D721Med (cell line): ENCODE measurements at places on chromosomes 6 and 20.

GRCh38 chr6:84779917-84780316 lies 15.5 kb upstream of the TBX18 start:
- DNase-seq = no peak

- DNase-seq = no peak
Observed at GRCh38 chr20:10603971-10604864, 69.6 kb downstream of the JAG1 start.

DNA sequence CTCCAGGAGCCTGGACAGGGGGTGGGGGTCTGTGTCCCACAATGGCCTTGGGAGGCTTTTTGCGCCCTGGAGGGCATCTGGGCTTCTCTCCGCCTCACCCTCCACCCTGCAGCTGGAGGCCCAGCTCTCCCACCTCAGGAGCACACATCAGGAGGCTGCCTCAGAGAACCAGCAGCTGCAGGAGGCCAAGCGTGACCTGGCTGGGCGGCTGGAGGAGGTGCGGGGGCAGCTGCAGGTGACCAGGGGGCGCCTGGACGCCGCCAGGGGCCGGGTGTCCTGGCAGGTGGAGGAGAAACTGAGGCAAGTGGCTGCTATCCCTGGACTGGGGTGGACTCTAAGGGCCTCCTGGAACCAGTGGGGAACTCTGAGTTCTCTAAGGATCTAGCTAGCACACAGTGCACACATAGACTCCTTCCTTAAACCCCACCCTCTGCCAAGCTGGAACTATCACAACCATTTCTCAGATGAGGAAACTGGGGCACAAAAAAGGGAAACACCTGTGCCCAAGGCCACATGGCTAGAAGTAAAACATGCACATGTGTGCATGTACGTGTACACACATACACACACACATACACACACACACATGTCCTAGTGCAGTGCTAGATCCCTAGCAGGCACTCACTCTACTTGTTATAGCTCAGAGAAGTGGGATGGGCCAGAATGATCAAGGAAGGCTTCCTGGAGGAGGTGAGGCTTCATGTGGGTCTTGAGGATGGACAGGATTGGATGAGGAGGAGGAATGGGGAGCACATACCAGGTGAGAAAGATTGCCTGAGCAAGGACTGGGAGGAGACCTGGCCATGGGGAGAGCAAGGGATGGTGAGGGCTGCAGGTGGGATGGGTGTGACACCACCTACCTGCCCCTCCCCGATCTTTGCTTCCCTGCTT lies 22.9 kb downstream of the RAB44 start:
- peak; percentile 5 for DNase-seq

DNA sequence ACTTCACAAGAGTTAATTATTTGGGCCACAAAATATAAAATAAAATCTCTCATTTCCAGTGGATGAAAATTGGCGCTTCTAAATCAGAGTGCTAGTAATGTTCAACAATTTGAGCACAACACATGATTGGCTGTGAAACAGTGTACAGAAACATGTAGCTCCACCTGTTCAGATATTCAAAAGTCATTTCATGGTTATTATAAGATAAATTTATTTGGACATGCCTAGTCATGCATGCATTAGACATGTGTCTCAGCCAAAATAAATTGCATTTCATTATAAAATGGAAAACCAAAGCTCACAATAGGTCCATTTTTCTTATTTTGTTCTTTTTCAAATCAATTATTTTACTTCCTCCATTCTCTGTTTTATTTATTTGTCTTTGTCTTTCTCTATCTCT lies 374.8 kb downstream of the LMBRD1 start:
- no peak for DNase-seq

DNA sequence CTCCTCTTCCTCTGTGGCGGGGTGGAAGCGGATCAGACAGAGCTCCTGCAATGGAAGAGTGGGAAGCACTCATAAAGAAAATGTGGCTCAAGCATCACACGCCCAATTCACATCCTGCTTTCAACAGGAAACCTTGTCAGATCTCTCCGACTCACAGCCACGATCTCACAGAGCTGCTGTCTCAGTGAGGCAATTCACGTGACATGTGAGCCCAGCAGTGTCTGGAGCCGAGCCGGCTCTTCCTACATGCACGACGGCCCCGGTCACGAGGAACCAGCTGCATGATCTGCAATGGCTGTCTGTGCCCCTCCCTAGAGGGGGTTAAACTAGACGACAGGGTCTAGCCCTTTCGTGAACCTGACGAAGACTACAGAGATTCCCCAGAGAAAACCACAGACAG lies 29.5 kb upstream of the TCFL5 start:
- no peak for DNase-seq

GRCh38 chr6:10355115-10355702 lies 59.7 kb downstream of the TFAP2A start:
- DNase-seq = no peak

GRCh38 chr20:54284928-54285704 lies 77.2 kb downstream of the PFDN4 start:
- no peak for DNase-seq

GRCh38 chr20:57977569-57977968 lies 250.9 kb downstream of the ANKRD60 start:
- no peak for DNase-seq

GRCh38 chr6:121338956-121339355 lies 4.7 kb upstream of the TBC1D32 start:
- no peak for DNase-seq

DNA sequence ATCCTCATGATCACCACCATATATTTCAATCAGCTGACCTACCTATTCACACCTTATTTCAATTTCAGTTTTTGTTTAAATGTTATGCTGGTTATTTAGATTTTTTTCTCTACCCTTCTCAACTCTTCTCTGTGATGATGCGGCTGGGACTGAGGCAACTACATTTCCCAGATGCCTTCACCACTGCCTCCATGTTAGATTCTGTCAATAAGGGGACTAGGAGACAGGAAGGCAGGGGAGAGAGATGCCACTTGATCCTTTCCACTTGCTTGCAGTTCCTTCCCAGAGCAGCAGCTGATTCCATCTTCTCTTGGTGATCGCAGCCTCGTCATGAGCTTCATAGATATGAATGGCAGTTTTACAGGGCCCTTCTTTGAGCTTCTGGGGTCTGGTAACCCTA lies 33.5 kb upstream of the POU3F2 start:
- DNase-seq = no peak

DNA sequence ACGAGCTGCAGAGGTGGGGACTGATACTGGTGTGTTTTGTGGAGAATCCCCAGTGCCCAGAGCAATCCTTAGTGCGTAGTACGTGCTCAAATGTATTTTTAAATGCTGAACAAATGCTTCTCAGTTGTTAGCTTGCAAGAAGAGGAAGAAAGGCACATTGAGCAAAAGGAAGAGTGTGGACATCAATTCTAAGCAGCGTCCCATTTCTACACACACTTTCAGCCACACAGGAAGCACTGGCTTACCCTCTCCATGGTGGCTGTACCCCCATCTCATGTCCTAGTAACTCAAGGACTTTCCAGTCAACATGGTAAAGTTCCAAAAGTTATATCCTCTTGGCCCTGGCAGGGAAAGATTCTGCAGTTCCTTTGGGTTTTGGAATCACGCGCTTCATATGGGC lies 98.8 kb upstream of the NXT1 start:
- DNase-seq = no peak

DNA sequence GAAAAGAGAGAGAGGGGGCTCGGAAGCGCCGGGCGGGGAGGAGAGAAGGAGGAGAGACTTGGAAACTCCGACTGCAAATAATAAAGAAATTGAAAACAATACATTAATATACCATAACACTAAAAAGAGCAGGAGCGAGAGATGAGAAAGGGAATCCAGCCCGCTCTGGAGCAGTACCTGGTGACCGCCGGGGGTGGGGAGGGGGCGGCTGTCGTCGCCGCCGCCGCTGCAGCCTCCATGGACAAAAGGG lies 338 bp downstream of the E2F3 start:
- no peak for DNase-seq

GRCh38 chr20:9441948-9442347 lies 72.4 kb upstream of the LAMP5 start:
- no peak for DNase-seq

GRCh38 chr6:41818271-41819054 lies 31.0 kb downstream of the TOMM6 start:
- DNase-seq = no peak

DNA sequence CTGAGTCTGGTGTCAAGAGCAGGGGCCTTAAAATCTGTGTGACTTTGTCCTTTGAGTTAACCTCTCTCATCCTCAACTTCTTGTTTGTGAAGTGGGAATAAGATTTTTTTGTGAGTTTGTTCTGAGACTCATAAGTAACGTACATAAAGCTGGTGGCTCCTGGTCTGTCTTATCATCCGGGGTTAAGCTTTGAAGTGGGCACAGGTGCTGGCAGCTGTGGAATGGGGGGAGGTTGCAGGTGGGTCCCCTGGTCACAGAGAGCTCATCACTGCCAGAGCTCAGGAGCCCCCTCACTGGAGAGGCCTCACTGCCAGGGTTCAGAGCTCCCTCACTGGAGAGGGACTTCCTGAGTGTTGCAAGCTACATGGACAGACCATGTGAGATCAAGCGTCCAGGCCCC lies 174.1 kb downstream of the NRN1 start:
- no peak for DNase-seq

- no peak for DNase-seq
Observed at GRCh38 chr6:23301556-23301955, 732.2 kb downstream of the HDGFL1 start.

GRCh38 chr6:127404594-127405178 lies 54.5 kb downstream of the KIAA0408 start:
- DNase-seq = no peak

DNA sequence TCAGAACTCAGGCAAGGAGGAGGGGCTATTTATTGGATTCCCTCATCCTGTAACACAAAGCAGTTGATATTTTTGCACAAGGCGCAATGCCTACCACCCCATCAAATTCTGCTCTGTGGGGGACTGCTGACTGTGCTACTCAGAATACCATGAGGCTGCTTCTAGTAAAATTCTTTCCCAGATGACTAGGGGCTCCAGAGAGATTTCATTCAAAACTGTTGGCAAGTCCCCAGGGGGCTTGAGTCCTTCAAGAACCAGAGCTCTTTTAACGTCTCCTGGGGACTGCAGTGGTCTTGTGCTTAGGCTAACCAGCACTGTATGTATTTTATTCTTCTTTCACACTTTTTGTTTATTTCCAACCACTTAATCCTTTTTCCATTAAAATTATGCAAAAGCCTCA lies 365.9 kb upstream of the AGPAT4 start:
- no peak for DNase-seq

- peak; percentile 29 for DNase-seq
Observed at GRCh38 chr6:169724494-169725124, at the start of gene PHF10. TSS of gene PHF10 (minus strand) at chr6:169724500. CDS start at chr6:169723931, 569 bp downstream.

- no peak for DNase-seq
Observed at GRCh38 chr6:117266257-117267053, 1.1 kb downstream of the VGLL2 start.

DNA sequence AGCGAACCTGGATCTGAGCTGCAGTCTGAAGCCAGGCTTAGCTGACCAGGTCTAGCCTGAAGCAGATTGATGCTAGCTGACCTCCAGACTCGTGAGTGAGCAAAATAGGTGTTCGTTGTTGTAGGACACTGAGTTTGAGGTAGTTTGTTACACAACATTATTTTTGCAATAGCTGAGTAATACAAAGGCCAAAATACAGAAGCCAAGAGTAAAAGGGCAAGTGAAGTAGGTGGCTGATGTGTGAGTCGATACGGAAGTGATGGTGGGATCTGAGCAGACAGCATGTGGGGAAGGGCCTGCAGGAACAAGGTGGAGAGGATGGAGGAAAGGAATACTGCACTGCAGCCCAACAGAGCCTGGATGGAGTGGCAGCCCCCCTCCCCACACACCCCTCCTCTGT lies 8.5 kb upstream of the SPATS1 start:
- no peak for DNase-seq

DNA sequence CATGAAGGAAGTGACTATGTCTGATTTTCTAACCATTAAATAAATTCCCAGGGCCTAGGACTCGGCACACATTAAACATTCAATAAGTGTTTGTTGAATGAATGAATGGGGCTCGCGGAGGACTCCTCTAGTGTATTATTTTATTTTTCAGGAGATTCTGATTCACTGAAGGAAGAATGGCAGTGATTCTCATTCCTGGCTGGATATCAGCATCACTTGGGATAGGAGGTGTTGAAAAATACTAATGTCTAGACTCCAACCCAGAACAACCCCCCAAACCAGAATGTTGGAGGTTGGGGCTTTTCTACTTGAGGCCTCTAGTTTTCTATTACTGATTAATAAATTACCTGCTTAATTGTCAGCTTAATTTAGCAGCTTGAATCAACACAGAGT lies 195.4 kb downstream of the BTBD3 start:
- no peak for DNase-seq

DNA sequence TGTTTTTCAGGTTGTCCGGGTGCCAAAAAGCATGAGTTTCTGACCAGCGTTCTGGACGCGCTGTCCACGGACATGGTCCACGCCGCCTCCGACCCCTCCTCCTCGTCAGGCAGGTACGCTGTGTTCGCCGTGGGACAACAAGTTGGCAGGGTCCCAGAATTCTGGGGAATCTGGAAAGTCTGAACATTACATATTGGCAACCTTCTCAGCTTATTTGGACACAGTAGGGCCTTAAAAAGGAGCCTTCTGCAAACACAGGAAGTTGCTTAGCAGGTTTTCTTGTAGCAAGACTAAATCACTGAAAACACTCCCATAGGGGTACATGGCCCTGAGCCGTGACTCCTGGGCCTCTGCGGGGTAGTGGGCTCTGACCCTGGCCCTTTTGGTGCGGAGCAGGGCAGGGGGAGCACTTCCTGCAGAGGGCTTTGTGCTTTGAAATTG lies 209.7 kb downstream of the SMOC2 start:
- DNase-seq = no peak

GRCh38 chr6:52858416-52858815 lies 17.8 kb upstream of the GSTA5 start:
- no peak for DNase-seq

DNA sequence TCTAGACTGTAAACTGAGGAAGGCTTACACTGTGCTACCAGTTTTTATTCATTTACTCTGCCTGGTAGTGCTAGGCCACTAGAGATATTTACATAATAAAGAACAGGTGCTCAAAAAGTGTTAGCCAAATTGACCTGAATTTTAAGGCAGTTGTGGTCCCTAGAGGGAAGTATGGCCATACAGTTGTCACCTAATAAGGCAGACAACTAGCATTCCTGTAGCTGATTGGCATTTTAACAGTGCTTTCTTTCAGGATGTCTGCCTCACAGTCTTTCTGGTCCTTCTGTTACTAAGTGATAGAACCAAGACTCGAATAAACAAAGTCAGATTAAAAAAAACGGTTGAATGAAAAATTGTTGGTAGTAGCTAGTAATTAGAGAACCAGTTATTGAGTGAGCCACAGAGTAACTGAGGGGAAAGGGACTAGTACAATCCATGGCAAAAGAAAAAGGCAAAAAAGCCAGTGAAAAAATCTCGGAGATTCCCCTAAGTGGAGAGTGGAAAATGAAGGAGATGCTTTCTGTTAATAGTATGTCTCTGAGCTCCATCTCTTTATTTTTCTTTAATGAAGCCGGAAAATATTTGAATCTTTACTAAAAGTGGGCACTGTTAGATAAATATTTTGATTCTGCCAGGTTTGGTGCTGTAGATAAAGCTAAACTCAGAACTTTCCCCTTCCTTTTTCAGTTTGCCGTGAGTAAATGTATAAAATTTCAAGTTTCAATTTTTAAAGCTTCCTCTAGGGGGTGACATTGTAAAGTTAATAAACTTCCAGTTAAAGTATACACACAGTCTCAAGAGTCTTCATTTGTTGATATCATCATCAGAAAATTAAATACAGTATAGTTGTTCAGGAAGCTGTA lies 9.1 kb downstream of the VTA1 start:
- no peak for DNase-seq
